ENCODE measurements at places on chromosomes 3 and 15. TPM values are rescaled to one million over a fixed set of nuclear protein-coding genes. Genes with fewer than 3 reads are reported as not detected.

GRCh38 chr15:93417156-93417555 is 328.1 kb upstream of the RGMA start:
- H3K36me3 ChIP-seq = no peaks in the 10 kb centered on the region
- peak overlapping the region; percentile 15 for H3K27ac ChIP-seq
- H3K4me1 ChIP-seq = peaks cover 24% of the 10 kb centered on the region
- H3K27me3 ChIP-seq = no peaks in the 10 kb centered on the region
- H3K4me3 ChIP-seq = no peak overlapping the region
- peak; percentile 22 for DNase-seq

DNA sequence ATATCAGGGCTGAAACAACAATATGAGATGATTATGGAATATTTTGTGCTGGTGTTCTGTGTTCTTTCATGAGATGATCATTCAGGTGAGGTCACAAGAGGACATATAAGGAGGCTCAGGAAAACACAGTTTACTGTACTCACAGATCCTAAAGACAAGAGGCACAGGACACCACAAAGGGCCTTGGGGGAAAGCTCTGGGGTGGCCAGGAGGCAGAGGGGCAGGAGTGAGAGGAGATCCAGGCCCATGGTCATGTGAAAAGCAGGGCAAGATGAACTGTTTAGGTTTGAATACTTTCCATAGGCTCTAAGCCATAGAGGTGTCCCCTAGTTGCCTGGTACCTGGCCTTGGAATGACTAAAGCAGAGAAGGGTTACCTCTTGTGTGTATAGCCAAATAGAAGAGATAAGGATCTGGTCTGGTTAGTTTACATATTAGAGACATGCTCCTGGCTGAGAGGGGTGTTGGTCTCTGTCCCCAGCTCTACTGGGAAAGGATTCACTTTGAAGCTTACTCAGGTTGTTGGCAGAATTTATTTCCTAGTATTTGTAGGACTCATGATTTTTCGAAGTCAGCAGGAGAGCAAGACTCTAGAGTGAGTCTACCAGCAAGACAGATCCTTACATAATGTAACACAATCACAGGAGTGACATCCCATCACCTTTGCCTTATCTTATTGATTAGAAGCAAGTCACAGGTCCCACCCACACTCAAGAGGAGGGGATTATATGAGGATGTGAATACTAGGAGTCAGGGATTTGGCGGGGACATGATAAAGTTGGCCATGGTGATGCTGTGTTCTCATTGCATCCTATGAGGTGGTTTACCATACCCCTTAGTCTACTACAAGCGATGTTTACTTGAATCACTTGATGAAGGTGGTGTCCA is 11.3 kb upstream of the TM4SF1 start:
- H3K4me1 ChIP-seq = peaks cover 3% of the 10 kb centered on the region
- no peaks in the 10 kb centered on the region for H3K36me3 ChIP-seq
- H3K27me3 ChIP-seq = no peaks in the 10 kb centered on the region
- DNase-seq = no peak
- no peak overlapping the region for H3K4me3 ChIP-seq

GRCh38 chr15:85773970-85774369 is 20.8 kb downstream of the KLHL25 start:
- H3K4me1 ChIP-seq = peaks cover 44% of the 10 kb centered on the region
- no peaks in the 10 kb centered on the region for H3K27me3 ChIP-seq

GRCh38 chr3:190286014-190286413 is 36.2 kb downstream of the CLDN1 start:
- H3K4me1 ChIP-seq = no peaks in the 10 kb centered on the region
- no peak for DNase-seq
- H3K4me3 ChIP-seq = no peak overlapping the region
- H3K27me3 ChIP-seq = no peaks in the 10 kb centered on the region
- H3K36me3 ChIP-seq = no peaks in the 10 kb centered on the region

GRCh38 chr3:11435440-11436165 is 163.4 kb downstream of the ATG7 start:
- no peak overlapping the region for H3K4me3 ChIP-seq
- H3K4me1 ChIP-seq = peaks cover 13% of the 10 kb centered on the region
- no peaks in the 10 kb centered on the region for H3K36me3 ChIP-seq
- no peak for DNase-seq

DNA sequence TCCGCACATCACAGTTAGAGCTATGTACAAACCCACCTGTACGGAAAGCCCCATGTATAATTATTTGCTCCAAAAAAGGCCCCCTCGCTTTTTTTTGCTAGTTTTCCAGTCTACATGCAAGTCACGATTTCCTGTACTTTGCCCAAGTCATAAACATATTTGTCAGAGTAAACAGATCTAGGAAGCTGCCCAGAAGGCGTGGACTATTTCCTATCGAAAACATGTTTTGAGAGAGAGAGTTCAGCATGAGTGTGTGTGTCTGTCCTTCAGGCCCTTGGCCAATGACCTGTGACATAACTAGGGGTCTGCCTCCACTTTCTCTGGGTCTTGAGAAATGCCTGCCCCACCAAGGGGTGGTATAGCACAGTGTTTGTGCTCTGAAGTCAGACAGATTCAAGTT is 72.7 kb upstream of the HACD2 start:
- peaks cover 5% of the 10 kb centered on the region for H3K36me3 ChIP-seq
- no peak for DNase-seq
- no peaks in the 10 kb centered on the region for H3K27me3 ChIP-seq
- no peak overlapping the region for H3K4me3 ChIP-seq
- H3K27ac ChIP-seq = no peak overlapping the region

DNA sequence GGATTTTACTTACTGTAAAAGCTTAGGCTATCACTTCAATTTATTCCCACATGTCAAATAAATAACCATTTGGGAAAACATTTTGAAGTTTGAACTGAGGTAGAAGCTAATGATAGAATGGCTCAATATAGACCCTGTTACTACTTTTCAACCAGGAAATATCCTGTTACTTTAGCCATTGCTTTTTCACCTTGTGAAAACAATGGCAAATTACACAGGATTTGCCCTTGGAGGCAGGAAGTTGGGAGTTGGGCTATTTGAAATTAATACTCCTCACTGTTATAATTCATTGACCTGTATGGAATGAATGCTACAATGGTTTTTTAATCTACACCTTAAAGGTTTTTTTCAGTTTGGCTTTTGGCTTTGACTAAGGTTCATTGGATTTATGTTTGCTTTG is 98.1 kb upstream of the UBE2E2 start:
- H3K27ac ChIP-seq = no peak overlapping the region
- H3K4me1 ChIP-seq = no peaks in the 10 kb centered on the region
- H3K36me3 ChIP-seq = no peaks in the 10 kb centered on the region

- H3K4me3 ChIP-seq = no peak overlapping the region
- no peaks in the 10 kb centered on the region for H3K4me1 ChIP-seq
- H3K27me3 ChIP-seq = no peaks in the 10 kb centered on the region
- no peaks in the 10 kb centered on the region for H3K36me3 ChIP-seq
Observed at GRCh38 chr3:34676436-34676835, 878.0 kb downstream of the PDCD6IP start.

DNA sequence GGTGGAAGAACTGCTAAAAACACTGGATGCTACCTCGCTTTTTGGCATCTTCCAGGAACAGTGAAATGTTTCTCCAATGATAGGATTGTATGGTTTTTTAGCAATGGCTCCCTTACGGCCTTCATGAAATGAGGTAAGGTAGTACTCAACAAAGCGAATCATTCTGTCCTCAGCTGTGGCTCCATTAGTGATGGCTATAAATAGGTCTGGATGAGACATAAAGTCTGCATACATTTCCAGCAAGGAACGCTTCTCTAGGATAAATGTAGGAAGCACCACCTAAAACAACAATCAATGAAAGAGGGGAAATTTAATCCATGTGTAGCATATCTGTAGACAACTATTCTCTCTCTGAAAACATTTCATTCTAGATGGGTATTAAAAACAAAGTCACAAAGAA is 32.4 kb upstream of the SNX4 start:
- H3K27ac ChIP-seq = no peak overlapping the region
- no peak for DNase-seq
- H3K27me3 ChIP-seq = no peaks in the 10 kb centered on the region
- no peaks in the 10 kb centered on the region for H3K4me1 ChIP-seq
- H3K4me3 ChIP-seq = no peak overlapping the region

DNA sequence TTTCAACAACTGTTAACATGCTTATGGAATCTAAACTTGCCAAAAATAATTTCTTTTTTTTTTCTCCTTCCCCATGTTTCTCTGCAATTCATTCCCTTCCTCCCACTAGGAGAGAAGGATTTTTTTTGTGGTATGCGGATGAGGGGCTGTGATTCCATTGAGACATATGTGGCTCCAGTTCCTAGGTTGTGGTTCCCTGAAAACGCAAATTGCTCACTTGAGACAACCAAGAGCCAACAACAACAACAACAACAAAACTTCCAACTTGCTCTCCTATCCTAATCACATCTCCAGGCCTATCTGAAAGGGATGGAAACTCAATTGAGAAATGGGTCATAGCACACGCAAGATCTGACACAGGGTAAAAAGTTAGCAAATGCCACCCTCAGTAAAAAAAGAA is 406.5 kb upstream of the TGFBR2 start:
- no peaks in the 10 kb centered on the region for H3K27me3 ChIP-seq
- H3K4me1 ChIP-seq = peaks cover 6% of the 10 kb centered on the region
- peak; percentile 70 for DNase-seq
- H3K4me3 ChIP-seq = no peak overlapping the region

GRCh38 chr15:101384276-101384675 is 89.2 kb upstream of the SNRPA1 start:
- H3K27ac ChIP-seq = no peak overlapping the region
- peaks cover 3% of the 10 kb centered on the region for H3K27me3 ChIP-seq
- H3K36me3 ChIP-seq = no peaks in the 10 kb centered on the region
- H3K4me1 ChIP-seq = no peaks in the 10 kb centered on the region
- no peak for DNase-seq

GRCh38 chr3:127959873-127960272 is 44.8 kb downstream of the KBTBD12 start:
- peak; percentile 56 for DNase-seq
- H3K4me1 ChIP-seq = no peaks in the 10 kb centered on the region
- H3K36me3 ChIP-seq = no peaks in the 10 kb centered on the region
- no peaks in the 10 kb centered on the region for H3K27me3 ChIP-seq
- H3K4me3 ChIP-seq = no peak overlapping the region

DNA sequence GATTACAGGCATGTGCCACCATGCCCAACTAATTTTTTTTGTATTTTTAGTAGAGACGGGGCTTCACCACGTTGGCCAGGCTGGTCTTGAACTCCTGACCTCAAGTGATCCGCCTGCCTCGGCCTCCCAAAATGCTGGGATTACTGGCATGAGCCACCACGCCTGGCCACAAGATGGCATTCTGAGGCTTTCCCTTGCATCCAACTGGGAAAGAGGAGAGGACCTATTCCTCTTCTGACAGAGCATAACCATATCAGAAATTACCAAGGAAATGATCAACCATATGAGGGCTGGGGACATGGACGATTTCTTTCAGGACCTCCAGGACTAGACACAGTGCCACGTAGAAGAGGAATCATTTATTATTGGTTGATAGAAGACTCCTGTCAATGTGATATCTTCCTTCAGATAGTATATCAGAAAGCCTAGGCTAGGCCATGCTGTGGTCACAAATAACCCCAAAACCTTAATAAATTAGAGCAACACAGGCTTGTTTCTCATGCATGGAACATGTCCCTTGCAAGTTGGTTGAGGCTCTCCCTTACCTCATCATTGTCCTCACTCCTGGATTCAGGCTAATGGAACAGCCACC is 372.3 kb upstream of the IL12A start:
- H3K4me3 ChIP-seq = no peak overlapping the region
- H3K27ac ChIP-seq = no peak overlapping the region
- H3K27me3 ChIP-seq = no peaks in the 10 kb centered on the region
- no peaks in the 10 kb centered on the region for H3K4me1 ChIP-seq

GRCh38 chr15:94322141-94322540 is 90.8 kb downstream of the MCTP2 start:
- no peaks in the 10 kb centered on the region for H3K4me1 ChIP-seq
- H3K36me3 ChIP-seq = no peaks in the 10 kb centered on the region
- no peak overlapping the region for H3K4me3 ChIP-seq
- no peaks in the 10 kb centered on the region for H3K27me3 ChIP-seq

The PPP2R3A gene
- polyA plus RNA-seq = 48.5 TPM

The CCDC9B gene
- 11.9 TPM for polyA plus RNA-seq

The SLC9C1 gene
- polyA plus RNA-seq = 0.06 TPM

The NUP210 gene
- 5.5 TPM for polyA plus RNA-seq

The MEGF11 gene
- polyA plus RNA-seq = 0.54 TPM

The OIP5 gene
- polyA plus RNA-seq = 5.6 TPM

The IL5RA gene
- polyA plus RNA-seq = not detected

The SPINK8 gene
- polyA plus RNA-seq = not detected
